ENCODE measurements at places on chromosomes 5 and 9. TPM values are rescaled to one million over a fixed set of nuclear protein-coding genes. Genes with fewer than 3 reads are reported as not detected.

- no peak for DNase-seq
These were observed 245 bp upstream of the DNAJC25 start for GRCh38 chr9:111630964-111631213.

DNA sequence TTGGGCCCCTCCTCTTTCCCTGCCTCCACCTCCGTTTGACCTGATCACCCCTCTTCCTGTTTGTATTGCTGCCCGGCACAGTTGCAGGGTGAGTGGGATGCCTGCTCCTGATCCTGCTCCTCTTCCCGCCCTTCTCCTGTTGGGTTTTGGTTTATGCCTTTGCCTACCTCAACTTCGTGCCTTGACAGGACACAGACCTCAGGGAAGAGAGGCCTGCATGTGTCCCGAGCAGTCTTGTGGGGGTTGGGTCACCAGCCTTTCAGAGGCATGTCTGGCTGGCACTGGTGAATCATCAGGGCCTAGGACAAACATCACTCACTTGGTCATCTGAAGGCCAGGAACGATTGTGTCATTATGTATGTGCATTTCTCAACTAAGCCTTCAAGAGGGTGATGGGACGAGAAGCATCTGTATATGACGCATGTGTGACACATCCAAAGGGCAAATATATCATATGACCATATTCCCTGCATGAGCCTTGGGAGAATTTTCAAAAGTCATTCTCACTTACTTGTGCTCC, 56.9 kb downstream of the NPR3 start:
- DNase-seq = peak; percentile 89

GRCh38 chr5:139684350-139684880, 36.3 kb downstream of the CXXC5 start:
- no peak for DNase-seq

DNA sequence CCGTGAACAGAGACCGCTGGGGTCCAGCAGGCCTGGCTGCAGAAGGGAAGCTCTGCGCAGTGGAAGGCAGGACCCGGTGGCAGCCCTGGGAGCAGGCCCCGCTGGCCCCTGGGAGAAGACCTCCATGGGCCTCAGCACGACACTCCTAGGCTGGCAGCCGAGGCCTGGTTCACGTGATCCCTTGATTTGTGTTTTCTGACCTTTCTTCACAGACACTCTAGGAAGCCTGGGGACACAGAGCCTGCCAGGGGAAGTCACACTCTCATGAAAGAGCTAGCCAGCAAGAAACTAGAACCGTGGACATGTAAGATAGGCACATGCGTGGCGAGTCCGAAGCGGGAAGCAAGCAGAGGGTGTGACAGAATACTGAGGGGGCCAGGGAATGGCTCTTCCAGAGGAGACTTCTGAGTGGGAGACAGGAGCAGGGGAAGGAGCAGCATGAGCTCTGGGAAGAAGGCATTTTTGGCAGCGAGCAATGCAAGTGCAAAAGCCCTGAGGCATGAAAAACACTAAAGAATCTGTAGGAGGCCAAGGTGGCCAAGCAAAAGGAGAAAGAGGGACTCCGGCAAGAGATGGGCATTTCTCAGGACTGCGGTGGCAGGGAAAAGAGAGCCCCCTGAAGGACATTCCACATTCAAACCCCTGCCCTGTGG, 26.6 kb upstream of the IL17B start:
- no peak for DNase-seq

DNA sequence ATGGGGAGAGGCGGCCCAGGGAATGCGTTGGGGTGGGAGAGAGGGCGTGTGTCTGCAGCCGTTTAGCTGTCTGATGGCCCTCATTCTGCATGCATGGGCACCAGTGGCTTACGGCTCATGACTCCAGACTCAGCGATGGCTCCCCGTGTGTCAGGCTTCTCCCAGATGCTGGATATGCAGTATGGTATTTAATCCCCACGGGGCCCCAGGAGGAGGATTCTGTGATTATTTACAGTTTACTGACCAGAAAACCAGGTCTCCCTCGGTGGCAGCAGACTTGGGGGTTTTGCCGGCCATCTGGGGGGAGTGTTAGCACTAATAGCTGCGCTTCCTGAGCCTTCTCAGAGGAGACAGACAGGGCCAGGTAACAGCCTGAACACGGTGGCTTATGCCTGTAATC, 4.3 kb downstream of the PRDM12 start:
- no peak for DNase-seq

- no peak for DNase-seq
These were observed 65.4 kb downstream of the MVB12B start for GRCh38 chr9:126391713-126392661.

GRCh38 chr9:136527721-136528710, 17.8 kb downstream of the NOTCH1 start:
- DNase-seq = no peak

Gene CCNI2
- 1.2 TPM for total RNA-seq

Gene NANS
- total RNA-seq = 74.6 TPM

Gene PKD2L2
- 0.50 TPM for total RNA-seq

Gene ANKRD31
- total RNA-seq = 0.48 TPM

Gene GARNL3
- total RNA-seq = 18.1 TPM

Gene THBS4
- 8.1 TPM for total RNA-seq

Gene CARTPT
- not detected for total RNA-seq
